ENCODE measurements at places on chromosomes 4 and X.
A peak's percentile ranks its signal among the peaks of the same experiment; 100 is the strongest.

DNA sequence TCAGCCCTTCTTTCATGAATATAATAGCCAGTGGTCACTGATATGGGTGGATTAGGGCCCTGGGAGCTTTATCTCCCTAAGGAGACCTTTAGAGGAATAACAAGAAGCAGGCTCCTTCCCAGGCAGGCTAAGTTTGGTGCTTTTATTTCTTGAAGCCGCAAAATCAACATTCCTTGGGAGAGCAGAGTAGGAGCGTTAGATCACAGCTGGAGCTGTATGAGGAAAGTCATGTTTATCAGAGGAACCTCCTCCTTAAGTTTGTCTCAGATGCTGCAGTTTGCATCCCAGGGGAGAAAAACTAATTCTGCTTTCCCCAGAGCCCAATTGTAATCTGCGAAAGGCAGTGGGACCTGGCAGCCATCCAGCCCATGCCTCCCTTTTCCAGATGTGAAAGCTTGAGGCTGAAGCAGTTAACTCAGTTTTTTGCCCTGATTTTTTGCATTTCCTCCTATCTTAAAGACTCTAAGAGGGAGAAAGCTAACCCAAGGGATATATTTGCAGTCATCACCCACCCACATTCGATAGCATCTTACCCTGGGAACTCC is 186.0 kb upstream of the FRMPD4 start:
- DNase-seq, result no peak

DNA sequence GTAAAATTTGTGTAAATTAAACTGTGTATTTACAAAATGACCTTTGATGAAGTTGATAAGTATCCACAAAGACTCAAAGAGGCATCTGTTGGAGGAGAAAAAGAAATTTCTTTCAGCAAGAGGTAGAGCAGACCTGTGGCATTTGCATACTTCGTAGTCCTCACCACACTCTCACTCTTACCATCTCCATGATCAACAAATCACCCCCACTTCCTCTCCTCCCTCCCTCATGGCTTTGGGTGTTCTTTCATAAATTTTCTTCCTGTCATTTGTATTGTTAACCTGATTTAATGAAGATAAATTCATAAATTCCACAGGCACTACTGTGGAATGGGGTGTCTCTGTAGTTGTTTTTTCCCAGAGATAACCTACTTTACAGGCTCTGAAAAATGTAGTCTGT is 366.5 kb downstream of the ZNF674 start:
- no peak for DNase-seq

DNA sequence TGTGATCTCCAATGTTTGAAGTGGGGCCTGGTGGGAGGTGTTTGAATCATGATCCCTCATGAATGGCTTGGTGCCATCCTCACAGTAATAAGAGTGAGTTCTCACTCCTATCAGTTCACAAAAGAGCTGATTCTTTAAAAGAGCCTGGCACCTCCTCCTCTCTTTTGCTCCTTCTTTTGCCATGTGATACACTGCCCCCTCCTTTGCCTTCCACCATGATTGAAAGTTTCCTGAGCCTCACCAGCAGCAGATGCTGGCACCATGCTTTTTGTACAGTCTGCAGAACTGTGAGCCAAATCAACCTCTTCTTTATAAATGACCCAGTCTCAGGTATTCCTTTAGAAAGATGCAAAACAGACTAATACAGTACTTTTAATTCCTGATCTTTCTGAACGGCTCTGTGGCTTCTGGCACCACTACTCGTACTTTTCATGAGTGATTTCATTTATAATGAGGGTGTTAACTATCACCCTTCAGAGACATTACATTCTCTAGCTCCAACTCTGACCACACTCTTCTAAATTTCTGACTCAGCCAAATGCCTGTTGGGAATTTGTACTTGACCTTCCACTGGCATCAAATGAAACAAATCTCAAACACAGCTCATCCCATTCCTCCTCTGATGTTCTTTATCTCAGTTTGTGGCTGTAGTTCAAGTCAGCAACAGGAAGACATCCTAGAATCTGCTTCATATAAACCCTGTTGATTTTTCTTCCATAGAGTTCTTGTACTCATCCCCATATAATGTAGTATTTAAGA is 4.2 kb downstream of the UFSP2 start:
- DNase-seq, result no peak

DNA sequence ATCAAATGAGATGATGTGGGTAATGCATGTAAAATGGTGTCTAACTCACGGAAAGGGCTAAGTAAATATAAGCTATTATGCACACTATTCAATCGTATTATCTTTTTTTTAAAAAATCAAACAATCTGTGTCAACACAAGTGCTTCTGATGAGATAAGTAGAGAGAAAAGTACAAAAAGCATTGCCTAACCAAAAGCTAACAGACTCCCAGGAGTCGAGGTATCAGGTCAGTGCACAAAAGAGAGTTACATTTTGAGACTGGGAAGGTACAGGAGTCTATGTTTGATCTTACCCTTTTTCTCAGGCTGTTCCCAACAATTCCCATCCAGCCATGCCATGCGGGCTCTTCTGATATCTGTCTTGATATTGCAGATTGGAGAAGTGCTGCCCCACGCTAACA is 203.3 kb upstream of the ZIC3 start:
- no peak for DNase-seq

DNA sequence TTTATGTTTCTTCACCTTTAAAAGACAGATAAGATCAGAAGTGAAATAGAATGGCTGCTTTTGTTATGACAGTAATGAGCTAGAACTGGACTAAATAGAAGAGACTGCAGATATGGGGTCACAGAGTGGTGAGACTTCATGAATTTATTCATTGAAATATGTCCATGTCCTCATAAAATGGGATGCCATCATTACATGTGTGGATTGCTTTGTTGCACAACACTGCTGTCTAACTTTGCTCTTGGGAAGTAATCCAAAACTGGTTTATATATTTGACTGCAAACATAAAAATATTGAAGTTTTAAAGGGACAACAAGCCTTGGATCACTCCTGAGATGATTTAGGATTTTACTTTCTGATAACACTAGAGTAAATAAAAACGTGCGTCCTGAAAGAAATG is 209.2 kb upstream of the FAT4 start:
- DNase-seq, result no peak

GRCh38 chr4:118417325-118417724 is 64.5 kb upstream of the PRSS12 start:
- no peak for DNase-seq

DNA sequence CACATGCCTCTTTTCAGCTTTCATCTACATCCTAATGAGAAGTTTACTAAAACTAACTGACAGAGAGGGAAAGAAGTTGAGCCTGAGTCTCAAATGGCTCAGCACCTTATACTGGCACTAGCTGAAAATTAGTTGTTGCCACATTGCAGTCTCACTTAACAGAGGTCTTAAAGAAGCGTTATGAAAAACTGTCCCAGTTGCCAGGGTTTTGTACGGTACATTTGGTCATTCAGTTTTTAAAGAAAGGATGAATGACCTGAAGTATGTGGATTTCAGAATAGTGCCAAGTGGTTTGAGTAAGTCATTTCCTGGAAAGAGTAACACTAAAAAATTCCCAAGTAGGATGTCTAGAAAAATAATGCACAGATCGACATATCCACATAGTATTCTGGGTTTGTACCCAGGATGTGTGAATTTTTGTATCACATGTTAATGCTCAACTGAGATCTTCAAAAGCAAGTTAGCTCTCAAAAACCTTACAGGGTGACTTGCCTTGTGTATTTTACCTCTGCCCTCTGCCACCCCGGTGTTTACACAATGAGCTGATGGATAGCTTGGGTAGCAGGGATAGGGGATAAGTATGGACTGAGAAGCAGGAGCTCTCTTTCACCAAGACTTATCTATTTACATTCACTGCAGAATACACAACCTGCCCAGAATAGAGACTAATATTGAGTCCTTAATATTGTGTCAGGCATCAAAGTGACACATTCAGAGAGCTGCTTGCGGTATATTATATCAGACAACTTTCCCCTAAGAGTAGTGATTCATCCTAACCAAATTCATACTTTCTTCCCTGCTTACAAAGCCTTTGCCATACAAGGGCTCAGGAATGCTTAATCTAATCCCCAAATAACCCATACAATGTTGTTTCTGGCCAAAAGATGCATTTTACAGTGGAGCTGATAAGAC is 1075.7 kb upstream of the PABPC4L start:
- no peak for DNase-seq

DNA sequence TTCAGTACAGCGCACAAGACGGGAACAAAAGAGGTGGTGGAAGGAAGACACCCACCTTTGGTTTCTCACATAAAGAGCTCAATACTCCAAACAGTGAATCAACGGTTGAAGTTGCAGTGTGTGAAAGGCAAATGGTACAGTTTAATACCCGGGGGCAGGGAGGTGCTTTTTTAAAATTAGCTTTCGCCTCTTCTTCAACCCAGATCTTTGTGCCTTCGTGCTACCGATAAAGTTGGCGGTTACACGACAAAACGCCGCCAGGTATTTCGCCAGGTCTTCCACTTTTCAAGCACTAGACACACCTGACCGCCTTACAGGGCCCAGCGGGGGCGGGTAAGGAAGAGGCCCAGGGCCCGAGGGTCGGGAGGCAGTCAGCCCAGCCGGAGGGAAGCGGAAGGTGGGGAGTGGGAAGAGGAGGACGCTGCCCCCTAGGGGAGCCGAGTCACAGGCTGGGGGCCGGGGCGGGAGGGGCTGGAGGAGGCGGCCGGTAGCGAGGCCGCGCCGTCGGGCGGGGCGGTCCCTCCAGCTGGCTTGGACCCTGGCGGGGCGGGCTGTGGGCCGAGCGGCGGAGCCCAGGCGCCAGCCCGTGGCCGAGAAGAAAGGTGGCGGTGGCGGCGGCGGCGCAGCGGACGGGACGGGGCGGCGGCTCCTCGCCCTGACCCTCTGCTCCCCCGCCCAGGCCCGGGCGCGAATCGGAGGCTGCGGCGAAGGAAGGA is 16.0 kb downstream of the UTP3 start:
- DNase-seq, result peak; percentile 38

GRCh38 chr4:153294631-153295030 is 49.9 kb upstream of the MND1 start:
- DNase-seq, result no peak

GRCh38 chr4:136219592-136220125 is 1312.6 kb downstream of the PCDH18 start:
- DNase-seq, result no peak

DNA sequence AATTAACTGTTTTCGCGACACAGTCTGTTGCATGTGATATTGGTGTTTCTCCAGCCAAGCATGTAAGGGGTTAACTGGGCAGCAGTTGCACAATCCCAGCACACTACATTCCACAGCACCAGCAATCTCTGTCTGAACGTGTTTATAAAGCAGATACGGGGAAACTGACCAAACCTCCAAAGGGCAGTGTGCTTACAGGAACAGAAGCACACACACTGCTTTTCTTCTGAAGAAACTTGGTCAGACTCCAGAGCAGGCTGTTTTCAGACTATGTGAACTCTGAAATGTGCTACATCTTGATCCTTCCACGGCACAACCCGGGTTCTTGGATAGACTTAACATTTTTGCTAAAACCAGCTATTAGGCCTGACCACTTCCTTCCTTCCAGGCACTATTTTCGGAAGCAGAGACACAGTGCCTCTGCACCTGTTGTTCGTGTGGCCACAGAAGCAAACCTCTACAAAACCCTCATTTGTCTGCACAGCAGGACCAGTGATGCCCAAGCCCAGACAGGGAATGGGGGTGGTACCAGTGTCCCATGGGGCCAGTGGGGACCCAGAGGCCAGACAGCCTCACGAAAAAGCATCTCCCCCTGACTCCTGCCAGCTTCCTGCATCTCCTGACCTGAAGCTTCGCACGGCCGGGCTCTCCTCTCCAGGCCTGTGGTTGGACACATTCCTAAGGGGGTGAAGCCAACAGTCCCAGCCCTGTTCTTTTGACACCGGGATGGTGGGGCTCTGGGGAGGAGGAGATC is 90.1 kb downstream of the IRF2 start:
- DNase-seq, result no peak

DNA sequence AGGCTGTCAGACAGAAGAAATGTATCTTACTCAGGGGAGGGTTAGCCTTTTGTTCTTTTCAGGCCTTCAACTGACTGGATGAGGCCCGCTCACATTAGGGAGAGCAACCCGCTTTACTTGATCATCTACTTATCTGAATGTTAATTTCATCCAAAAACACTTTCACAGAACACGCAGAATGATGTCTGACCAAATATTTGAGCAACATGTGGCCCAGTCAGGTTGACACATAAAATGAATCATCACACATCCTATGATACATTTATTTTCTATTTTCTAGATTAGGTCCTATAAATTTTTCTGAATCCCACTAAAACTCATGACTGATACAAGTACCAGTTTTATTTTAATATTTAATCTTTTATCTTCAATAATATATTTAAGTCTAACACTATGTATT is 260.3 kb downstream of the IL15 start:
- no peak for DNase-seq

- no peak for DNase-seq
Measured at GRCh38 chr4:37489697-37490096, 196.5 kb downstream of the RELL1 start.

GRCh38 chr4:3655963-3656362 is 110.2 kb upstream of the ADRA2C start:
- no peak for DNase-seq

GRCh38 chrX:19121898-19122640 is at the start of gene ADGRG2:
TSS of gene ADGRG2 (minus strand) at chrX:19122468. CDS start at chrX:19068834, 53,634 bp downstream.
- no peak for DNase-seq

DNA sequence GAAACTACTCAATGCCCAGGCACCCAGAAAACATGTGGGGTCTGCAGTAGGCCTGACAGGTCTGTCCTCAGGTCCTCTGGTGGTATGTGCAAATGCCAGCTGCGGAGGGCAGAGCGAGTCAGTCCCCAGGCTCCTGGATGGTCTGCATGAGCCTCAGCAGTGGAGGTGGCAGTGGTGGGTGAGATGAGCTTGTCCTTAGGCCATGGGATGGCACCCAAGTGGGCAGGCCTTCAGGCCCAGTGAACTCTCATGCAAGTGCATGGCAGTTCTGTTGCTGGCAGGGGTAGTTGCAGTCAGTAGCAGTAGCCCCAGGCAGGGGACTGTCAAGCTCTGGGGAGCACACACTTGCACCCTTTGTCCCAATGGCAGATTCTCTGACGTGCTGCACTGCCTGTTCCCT is 106.3 kb upstream of the ANXA10 start:
- no peak for DNase-seq

DNA sequence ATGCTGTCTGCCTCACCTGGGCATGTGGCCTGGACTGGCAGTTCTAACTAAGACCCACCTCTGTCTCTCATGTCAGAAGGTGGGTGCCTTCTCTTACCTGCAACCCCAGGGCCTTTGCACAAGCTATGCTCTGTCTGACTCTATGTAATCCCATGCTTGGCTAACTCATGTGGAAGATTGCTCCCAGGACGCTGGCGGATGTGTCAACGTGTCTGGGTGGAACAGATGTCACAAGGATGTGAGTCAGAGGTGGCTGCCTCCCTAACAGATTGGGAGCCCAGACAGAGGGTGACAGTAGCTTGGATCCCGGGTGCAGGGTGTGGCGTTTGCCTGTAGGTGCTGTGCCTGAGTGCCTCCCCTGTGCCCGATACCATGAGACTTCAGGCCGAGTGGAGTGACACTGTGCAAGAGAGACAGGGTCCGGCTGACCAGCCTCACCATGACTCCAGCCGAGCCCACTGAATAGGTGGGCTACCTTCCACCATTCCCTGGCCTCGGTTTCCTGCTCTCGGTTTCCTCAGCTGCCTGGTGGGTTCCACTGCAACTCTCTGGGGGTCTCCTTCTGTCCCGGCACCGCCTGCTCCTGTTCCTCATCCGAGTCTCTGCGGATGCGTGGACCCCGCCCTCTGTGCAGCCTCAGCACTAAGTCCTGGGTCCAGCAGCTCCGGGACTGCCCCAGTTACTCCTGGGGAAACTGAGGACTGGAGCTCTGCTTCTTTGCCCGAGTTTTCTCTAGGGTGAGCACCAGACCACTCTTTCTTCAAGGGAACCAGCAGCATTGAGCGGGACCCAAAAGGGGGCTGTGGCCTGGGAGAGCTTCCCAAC is 11.0 kb downstream of the SH3BP2 start:
- DNase-seq, result no peak
